Fibroblast of the aortic adventitia (primary cell): ENCODE measurements at places on chromosomes 2 and 18. TPM values are rescaled to one million over a fixed set of nuclear protein-coding genes. Genes with fewer than 3 reads are reported as not detected.

NAPG gene
- 44.6 and 73.6 TPM in 2 replicates for total RNA-seq

C2orf66 gene
- 0.27 TPM in 1 of 2 replicates, not detected in the other for total RNA-seq

CDCA7 gene
- total RNA-seq, result 0.08 and 6.2 TPM in 2 replicates

DCC gene
- under 0.01 and 0.09 TPM in 2 replicates for total RNA-seq

KRTCAP3 gene
- not detected in 2 replicates for total RNA-seq

TUBA4B gene
- not detected in 2 replicates for total RNA-seq

KIF1A gene
- total RNA-seq, result under 0.01 TPM in 1 of 2 replicates, not detected in the other

ALPP gene
- not detected in 2 replicates for total RNA-seq

SAG gene
- total RNA-seq, result not detected in 2 replicates

NDUFV2 gene
- total RNA-seq, result 135 and 137 TPM in 2 replicates

IL1RN gene
- 1.1 TPM in 1 of 2 replicates, not detected in the other for total RNA-seq

D2HGDH gene
- 9.3 and 44.1 TPM in 2 replicates for total RNA-seq

POTEE gene
- total RNA-seq, result not detected in 2 replicates

RESP18 gene
- not detected in 2 replicates for total RNA-seq

THUMPD2 gene
- total RNA-seq, result 9.5 and 13.5 TPM in 2 replicates

GYPC gene
- 38.7 and 62.7 TPM in 2 replicates for total RNA-seq

VWC2L gene
- total RNA-seq, result not detected in 2 replicates

DSG2 gene
- total RNA-seq, result 4.2 and 5.6 TPM in 2 replicates

CTDP1 gene
- 14.1 and 15.5 TPM in 2 replicates for total RNA-seq

PPP1R1C gene
- 1.4 TPM in 1 of 2 replicates, not detected in the other for total RNA-seq

SLC5A7 gene
- not detected in 2 replicates for total RNA-seq

CDK15 gene
- total RNA-seq, result 4.5 and 7.0 TPM in 2 replicates

AGFG1 gene
- 10.8 and 81.3 TPM in 2 replicates for total RNA-seq

GRP gene
- not detected in 2 replicates for total RNA-seq

ZBTB7C gene
- total RNA-seq, result 0.09 and 0.41 TPM in 2 replicates

SERPINB12 gene
- not detected in 2 replicates for total RNA-seq

ATP5F1A gene
- total RNA-seq, result 609 and 2,625 TPM in 2 replicates

ARHGAP25 gene
- total RNA-seq, result 0.36 and 2.2 TPM in 2 replicates

LHCGR gene
- total RNA-seq, result 0.25 TPM in 1 of 2 replicates, not detected in the other

CCDC121 gene
- total RNA-seq, result 3.6 and 7.0 TPM in 2 replicates

CD8A gene
- not detected in 2 replicates for total RNA-seq

RPL31 gene
- 639 and 1,869 TPM in 2 replicates for total RNA-seq

SP5 gene
- not detected in 2 replicates for total RNA-seq

ARL5A gene
- 45.6 and 161 TPM in 2 replicates for total RNA-seq

SNED1 gene
- total RNA-seq, result 77.5 and 105 TPM in 2 replicates

DPP4 gene
- total RNA-seq, result 138 and 203 TPM in 2 replicates

AGAP1 gene
- total RNA-seq, result 9.8 and 12.3 TPM in 2 replicates

FBLN7 gene
- total RNA-seq, result 3.2 and 7.8 TPM in 2 replicates

DCDC2C gene
- total RNA-seq, result not detected in 2 replicates

HRH4 gene
- under 0.01 TPM in 1 of 2 replicates, not detected in the other for total RNA-seq

NPHP1 gene
- 11.8 and 11.9 TPM in 2 replicates for total RNA-seq
